Fibroblast of the aortic adventitia (primary cell): ENCODE measurements at places on chromosomes 5 and 9.

DNA sequence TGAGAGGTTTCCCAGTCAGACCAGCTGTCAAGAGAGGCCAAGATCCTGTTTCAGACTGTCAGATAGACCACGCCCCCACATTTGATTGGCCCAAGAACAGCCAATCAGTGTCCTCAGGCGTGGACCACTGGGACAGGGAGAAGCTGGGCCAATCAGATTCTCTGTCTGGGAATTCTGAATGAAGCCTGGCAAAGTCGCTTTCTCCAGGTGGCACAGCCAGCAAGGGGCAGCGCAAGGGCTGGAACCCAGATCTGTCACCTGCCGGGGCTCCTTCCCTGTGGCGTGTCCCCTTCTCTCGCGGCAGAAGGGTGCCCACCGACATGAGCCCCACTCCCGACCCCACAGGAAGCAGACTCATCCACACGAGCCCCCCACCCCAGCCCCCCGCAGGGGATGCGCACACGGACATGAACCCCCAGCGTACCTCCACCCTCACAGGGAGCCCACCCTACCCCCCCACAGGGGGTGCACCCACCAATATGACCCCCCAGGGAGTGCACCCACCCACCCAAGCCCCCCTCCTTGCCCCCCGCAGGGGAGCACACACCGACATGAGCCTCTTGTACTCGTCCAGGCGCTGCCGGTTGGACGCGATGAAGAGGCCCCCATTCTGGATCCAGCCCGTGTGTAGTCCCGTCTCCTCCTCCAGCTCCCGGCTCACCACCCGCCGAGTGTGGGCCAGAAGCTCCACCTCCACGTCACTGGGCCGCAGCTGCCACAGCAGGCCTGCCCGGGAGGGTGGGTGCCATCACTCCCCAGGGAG, 6.1 kb downstream of the SARDH start:
- peak; percentile 21 for DNase-seq

DNA sequence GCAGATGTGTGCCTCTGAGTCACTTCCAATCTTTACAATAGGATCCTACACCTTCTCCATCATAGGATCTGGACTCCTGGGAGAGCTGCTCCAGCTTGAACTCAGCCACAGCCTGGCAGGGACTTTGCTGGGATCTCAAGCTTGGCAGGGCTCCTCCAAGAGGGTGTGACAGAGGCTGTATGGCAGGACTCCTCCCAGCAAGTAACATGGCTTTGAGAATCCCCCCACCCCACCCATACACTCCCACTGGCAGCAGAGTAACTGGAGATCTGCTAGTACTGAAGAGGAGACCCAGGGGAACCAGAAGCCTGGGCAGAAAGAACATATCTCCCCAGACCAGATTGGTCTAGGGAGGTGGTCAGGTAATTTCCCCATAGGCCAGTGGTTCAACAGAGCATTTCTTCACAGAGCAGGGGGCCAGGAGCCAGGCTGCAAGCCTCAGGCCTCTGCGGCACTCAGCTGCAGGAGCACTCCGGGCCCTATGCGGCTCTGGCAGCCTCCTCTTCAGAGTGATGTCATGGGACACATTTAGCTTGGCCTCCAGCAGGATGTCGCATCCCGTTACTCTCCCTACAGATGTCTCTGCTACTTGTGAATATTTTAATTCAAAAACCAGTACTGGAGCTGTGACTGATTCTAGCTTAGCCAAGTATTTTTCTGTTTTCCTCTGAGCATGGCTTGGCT, 1.7 kb upstream of the ACSL6 start:
- DNase-seq: no peak

DNA sequence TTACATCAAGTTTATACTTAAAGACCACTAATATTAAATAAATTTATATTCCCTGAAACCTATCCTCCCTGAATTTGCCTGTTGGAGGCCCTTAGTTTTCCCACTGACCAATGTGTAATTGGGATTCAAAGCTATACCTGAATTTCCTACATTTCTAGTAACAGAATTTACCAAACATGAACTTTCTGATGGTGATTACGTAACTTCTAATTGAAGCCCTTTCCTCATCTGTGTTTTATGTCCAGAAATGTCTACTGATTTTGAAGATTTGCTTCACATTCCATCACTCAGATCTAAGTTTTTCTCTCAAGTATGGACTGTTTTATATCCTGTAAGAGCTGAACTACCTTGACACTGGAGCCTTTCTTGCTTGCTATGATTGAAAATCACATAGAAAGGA, 12.8 kb downstream of the ZFP62 start:
- DNase-seq: no peak

GRCh38 chr5:28402590-28403301, 1364.4 kb upstream of the CDH9 start:
- no peak for DNase-seq

- no peak for DNase-seq
Measured at GRCh38 chr9:107856633-107857032, 367.1 kb upstream of the KLF4 start.

DNA sequence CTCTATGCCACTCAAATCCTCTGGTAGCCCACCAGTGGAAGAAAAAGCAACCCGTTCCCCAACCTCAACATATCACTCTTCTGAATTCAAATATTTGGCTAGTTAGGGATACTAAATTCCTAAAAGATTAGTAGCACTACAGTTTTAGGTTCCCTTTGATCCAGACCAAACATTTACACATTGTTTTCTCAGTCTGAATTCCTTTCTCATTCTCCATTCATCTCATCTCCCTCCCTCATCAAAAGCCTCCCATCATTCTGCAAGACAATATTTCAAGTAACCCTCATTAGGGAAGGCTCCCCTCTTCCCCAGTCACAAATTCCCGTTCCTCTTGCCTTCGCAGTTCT, 26.3 kb downstream of the ADAM19 start:
- peak; percentile 48 for DNase-seq

DNA sequence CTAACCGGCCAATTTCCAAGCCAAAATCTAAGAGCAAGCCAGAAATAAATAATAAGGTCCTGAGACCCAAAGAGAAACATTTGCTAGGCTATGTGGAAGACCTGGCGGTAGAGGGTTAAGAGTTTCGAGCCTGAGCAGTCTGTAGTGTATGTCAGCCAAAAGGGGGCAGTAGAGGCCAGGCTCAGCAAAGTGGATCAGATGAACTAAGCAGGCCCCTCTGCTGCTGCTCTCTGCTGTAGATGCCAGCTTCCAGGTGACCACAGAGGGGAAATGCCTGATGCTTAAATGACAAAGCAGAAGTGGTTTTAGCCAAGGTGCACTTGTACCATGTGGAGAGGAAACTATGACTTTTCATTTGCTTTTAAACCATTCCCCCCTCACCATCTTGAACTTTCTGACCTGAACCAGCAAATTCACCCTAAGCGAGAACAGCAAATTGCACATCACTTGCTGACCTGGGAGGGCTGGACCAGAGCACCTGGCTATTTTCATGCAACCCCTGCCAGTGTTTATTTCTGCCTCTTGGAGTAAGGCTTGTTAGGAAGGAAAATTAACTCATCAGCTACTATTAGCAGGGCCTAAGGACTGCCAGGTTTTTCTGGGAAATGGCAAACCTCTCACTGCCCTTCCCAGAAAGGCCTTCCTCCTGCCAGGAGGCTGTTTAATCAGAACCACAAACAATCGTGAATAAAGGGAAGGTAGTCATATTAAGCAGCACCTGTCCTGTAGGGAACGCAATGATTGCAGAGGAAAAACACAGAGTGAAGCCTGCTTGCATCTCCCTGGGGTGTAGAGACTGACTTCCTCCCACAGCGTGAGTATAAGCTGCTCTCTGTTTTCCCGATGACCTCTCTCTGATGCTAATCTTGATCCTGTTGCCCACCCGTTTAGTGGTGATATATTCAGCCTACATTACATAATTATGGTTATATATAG, 818.2 kb downstream of the TLR4 start:
- peak; percentile 61 for DNase-seq

DNA sequence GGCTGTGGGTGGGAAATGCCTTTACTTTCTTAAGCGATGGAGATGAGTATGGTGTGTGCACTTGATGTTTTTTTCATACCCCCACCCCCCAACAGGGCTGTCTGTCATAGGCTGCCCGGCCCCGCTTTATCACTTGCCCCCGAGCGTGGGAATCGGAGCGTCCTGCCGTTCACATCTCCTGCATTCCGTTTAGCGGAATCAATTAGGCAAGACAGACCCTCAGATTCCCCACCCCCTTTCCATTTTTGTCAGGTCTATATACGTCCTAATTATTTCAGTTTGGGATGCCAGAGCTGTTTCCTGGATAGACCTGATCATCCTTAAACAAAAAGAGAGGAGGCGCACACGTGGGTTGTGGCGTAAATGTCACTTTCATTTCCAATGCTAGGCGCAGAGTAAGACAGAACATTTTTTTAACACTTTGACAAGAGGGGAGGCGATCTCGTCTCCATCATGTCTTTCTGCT, 217.2 kb downstream of the MEF2C start:
- DNase-seq: no peak

DNA sequence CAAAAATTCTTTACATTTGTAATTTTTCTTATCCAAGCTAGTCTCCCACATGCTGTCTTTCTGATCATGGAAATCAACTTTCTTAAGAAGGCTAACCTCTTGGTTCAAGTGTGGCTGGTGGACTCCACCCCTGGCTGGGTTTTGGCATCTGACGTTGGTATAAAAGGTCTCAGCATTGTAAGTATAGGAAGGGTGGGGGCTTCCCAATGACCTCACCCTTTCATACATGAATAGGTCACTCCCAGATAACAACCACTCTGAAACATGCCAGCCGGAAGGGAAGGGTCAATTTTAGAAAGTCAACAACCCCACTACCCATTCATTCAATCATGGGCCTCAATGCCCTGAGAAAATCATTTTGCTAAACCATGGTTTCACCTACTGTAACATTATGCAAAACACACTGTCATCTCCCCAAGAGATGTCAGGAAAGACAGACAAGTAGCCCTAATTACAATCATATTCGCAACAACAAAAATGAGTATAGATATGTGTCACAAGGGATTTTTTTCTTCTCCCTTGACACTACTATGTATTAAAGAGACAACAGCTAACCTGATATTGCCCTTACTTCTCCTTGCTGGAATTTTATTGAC, 31.9 kb upstream of the PCSK5 start:
- DNase-seq: no peak

DNA sequence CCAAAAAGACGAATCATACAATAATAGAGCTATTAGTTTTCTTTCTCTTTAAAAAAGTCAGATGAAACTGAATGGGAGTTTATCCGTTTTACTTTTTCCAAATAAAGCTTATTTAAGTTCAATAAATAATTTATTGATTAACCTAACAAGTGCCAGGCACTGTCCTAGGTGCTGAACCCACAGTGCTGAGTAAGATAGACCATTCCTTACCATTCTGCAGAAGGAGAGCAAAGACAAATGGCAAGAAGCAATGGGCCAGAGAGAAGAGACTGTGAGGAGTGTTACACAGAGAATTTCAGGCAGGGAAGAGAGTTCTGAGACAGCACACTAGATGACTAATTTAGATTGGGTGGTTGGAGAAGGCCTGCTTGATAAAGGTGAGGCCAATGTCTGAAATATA, 127.2 kb downstream of the AUH start:
- DNase-seq: no peak

- no peak for DNase-seq
Measured at GRCh38 chr9:124513376-124513994, 6.3 kb upstream of the NR5A1 start.

GRCh38 chr5:159943326-159943725, 27.0 kb downstream of the ADRA1B start:
- DNase-seq: no peak

GRCh38 chr5:2737273-2738155, 14.0 kb downstream of the IRX2 start:
- no peak for DNase-seq

DNA sequence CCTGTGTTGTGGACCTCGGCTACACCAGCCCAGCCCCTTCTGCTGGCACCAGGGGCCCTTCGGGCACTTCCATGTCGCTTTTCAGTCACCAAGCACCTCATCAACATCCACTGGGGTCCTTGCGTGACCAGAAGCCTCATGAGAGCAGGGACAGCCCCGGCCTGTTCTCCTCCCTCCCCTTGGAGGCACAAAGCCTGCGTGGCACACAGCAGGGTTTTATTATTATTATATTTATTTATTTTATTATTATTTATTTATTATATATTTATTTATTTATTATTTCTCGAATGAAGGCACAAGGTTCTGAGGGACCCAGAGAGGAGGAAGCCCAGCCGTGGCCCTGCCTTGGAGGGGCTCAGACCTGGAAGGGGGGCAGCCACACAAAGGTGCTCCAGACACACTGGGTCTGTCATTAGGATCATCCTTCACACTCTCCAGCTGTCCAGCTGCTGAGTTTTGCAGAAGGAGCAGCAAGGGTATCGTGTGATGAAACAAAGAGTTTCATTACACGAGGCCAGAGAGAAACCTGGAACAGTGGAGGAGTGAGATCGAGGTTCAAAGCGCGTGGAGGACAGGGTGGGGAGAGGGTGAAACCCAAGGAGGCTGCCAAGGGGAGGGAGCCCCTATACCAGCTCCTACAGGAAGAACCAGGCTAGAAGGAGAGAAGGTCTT, 5.2 kb downstream of the VAV2 start:
- no peak for DNase-seq

DNA sequence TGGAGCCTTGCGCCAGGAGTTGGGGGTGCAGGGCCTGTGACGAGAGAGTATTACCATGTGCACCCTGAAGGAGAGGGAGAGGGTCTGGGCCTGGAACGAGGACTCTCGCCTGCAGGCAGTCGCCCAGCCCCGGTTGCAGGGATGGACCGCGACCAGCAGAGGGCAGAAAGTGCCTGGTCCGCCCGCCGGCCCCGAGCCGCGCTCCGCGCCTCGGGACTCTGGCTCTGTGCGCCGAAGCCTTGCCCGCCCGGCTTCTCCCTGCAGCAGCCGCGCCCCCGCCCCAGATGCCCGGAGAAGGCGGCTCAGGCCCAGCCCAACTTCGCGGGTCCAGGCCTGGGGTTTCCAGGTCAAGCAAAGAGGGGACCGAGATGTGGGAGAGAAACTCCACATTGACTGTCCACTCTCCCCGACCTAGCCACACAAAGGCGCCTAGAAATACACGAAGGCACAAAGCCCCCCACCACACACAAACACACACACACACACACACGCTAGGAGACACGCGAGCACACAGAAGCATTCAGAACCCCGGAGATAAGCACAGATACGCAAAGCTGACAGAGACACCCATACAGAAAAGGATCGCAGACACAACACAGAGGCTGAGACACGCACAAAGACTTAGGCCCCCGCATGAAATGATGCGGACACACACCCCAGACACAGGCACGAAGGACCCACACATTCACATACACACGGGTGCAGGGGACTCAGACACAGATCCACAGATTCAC, 2.0 kb upstream of the LMX1B start:
- DNase-seq: peak; percentile 47

DNA sequence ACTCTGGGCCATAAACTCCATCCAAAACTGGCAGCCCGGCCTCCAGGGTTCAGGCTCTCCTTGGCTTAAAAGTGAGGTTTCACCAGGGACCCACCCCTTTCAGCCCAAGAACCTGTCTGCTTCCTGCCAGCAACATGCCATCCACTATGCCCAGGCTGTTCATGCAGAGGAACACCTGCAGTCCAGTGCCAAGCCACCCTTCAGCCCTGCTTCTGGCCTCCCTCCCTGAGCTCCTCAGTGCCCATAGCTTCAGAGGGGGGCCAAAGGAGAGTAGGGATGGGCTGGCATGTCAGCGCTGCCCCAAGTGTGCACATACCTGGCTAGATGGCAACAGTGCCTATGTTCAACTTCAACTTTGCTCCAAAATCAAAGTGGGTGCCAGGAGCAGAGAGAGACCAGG, 166.9 kb upstream of the MRPS30 start:
- no peak for DNase-seq
